Mesenteric fat pad (tissue), 1 donor: ENCODE measurements at places on chromosomes 16 and 17. TPM values are rescaled to one million over a fixed set of nuclear protein-coding genes. Genes with fewer than 3 reads are reported as not detected.

The SLFN14 gene
- not detected for total RNA-seq

GRCh38 chr16:56409195-56409594, 16.1 kb downstream of the AMFR start:
- DNase-seq: no peak

GRCh38 chr16:78704416-78704815, 605.0 kb downstream of the WWOX start:
- no peak for DNase-seq

The SGSH gene
- total RNA-seq: 44.7 TPM

GRCh38 chr16:75329943-75330342, 78.5 kb upstream of the BCAR1 start:
- DNase-seq: no peak

The KRTAP4-4 gene
- total RNA-seq: not detected
